AML-193 (cell line): ENCODE measurements at places on chromosomes 2 and 18.

- DNase-seq = no peak
Observed at GRCh38 chr18:55603775-55604174, 15.8 kb upstream of the TCF4 start.

DNA sequence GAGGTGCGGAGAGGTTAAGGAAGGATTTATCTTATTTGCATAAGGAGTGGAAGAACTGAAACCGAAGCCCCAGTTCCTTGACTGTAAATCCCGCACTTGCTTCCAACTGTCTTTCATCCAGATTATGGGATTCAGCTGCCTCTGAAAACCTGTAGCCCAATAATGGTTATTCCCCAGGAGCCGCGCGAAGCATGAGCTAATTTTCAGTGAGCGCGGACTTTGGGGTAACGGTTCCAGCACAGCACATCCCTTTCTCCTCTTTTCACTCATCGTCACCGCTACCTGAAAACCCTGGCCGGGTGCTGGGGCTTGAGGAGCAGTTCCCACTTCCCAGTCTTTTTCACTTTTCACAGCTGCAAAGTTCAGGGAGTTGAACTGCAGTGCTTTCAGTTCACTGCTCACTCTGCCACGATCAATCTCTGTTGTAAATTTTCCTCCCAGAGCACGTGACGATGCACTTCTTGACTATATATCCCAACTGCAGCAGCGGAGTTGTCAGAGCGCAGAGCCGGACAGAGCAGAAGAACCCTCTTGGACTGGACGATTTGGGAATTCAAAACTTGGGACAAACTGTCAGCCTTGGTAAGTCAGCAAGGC, at the start of gene KCNE4:
KCNE4 (plus strand) TSS at position 498 of the 597 bp plus-strand sequence. CDS start 641 bp downstream, outside the sequence.
- DNase-seq = no peak

DNA sequence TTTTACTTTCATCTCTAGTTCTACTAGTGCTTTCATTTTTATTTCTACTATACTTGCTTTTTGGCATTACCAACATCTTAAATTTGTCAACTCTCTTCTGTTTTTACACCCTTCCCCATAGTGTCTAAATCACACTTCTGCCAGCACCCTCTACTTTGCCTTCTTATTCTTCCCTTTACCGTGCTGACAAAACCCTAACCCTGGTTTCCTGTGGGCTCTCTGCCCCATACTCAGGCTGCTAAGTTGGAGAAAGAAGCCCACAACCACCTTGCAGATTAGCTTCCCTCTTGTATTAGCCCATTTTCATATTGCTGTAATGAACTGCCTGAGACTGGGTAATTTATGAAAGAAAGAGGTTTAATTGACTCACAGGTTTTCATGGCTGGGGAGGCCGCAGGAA, 24.8 kb downstream of the GIGYF2 start:
- DNase-seq = no peak

DNA sequence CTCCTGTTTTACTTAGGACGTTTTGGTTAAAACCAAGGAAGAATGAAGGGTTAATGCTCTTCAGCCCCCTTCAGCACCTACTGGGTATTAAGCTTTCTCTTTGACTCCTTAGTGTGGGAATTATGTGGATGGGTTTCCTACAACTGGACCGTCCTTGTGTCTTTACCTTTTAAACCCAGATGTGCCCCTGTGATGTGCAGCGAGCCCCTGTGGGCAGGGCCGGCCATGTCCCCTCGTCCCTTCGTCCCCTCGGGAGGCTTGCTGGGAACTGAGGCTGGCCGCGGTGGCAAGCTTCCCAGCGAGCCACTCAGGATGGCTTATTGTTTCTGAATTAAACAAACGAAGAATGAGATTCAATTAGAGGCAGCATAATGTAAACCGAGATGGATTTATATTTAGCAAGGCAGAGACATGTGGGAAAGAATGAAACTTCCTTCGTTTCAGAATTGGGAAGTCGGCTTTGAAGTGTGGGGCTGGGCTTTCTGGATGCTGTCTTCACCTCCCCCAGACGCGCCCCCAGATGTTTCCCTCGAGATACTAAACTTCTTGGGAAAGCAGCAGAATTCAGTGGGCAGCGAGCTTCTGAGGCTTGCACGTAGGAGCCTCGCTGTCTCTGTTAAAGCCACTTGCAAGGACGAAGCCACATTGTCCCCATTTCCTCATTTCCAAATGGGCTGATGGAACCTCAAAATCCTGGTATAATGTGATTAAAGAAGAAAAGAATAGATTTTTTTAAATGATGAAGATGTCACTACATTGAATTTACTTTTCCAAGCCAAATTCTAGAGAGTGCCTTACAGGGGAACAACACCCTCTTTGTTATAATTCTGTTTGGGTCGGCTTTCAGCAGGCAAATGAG, 146.0 kb downstream of the VAPA start:
- DNase-seq = no peak

DNA sequence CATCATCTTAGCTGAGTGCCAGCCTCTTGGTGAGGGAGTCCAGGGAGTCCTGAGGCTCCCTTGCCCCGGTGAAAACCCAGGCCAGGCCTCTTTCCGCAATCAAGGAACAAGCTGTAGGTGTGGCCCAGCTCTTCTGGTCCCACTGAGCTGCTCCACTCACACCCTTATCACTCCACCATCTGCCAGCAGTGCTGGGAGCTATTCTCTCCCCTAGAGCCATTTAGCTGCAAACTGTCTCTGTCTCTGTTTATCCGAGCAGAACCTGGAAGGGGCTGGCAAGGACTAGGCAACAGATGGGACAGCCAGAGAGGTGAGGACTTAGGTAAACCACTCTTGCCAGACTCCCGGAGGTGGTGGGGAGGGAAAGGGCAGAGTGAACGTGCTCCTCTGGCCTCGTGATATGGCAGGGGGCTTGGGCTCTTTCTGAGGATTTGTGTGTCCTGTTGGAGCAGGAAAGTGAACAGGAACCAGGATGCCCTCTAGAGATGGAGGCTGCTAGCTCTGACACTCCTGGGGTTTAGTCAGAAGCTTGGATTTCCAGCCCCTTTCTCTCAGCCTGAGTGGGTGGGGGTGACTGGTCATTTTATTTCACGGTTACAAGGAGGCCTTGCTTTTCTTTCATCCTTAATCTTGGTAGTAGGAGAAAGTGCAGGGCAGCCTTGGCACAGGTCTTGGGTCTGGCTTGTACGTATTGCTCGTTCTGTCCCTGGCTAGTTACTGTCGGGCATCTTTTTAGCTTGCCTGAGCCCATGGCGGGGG, 19.6 kb downstream of the B3GNT2 start:
- no peak for DNase-seq

DNA sequence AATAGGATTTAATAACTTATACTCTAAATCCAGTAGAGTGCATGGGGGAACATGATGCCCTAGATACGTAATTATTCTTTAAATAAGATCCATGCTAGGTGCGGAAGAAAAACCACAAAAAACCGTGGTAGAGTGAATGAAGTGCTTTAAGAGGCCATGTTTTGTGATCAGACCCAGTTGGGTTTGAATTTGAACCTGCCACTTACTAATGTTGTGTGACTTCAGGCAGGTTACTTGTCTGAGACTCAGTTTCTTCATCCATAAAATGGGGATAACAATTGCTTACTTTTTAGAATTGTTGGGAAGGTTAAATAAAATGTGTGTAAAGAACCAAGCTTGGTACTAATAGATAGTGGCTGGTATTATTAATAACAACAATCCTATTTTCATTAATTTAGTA, 17.2 kb downstream of the MIB1 start:
- no peak for DNase-seq

- no peak for DNase-seq
Observed at GRCh38 chr2:104873689-104874054, 19.8 kb downstream of the POU3F3 start.

DNA sequence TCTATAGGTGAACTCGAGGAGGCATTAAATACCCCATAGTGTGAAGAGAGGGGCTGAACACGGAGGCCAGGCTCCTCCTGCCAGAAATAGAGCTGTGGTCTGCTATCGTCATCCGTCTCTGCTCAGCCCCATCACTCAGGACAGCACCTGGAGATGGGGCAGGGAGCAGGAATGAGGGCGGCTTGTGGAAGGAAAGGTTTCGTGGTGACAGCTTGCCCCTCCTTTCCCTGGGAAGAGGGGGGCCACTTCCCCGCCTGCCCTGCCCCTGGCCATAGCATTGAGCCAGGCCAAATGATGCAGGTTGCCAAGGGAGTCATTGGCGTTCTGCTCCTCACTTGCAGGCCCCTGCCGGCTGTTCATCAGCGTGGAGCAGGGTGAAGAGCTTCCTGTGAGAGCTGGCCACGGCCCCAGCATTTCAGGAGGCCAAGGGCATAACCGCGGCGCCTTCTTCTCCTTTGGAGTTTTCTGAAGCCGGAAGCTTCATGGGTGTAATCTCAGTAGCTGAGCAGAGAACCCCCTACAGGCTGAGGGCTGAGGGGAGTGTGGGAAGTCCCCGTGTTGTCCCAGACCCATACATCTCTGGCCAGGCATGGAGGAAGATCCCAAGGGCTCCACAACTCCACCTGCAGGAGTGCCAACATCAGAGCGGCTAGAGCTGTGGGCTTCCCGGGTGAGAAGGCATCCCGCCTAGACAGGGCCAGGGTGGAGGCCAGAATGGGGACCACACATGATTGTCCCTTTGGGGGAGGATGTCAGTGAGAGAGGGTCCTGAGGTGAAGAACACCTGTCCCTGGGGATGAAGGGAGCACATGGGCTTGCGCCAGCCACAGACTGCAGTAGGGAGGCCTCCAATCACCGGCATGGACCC, 112.5 kb upstream of the GLI2 start:
- DNase-seq = no peak

DNA sequence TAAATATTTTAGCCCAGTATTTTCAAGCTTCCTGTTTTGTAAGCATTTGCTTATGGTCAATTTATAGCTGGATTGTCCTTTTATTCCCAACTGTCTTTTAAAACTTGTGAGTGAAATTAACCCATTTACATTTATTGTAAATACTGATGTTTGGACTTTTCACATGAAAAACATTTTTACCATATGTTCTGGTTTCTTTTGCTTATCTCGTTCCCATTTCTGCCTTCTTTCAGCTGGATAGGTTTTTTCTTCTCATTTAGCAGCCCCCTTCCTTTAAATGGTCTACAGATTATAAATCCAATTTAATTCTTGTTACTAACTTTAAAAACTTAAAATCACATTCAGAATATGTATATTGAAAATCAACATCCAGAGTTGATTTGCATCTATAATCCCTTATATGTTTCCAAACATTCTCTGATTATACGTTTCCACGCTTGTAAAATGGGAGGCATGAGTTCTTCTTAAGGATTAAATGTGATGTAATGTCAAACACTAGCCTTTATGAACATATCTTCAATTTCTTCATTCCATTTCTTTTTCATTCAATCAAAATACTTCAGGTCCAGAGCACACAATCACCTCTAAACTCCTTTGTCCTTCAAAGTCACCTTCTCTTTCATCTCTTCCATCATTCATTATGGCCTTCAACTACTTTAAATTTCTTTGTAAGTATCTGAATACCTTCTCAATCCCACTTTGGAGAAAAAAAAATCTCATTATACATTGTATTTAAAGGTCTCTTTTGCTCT, 1.1 kb upstream of the KDM3A start:
- no peak for DNase-seq

- DNase-seq = no peak
Observed at GRCh38 chr2:237603718-237604362, 13.3 kb upstream of the RAB17 start.

- DNase-seq = no peak
Observed at GRCh38 chr2:119960821-119961220, 52.1 kb upstream of the EPB41L5 start.

DNA sequence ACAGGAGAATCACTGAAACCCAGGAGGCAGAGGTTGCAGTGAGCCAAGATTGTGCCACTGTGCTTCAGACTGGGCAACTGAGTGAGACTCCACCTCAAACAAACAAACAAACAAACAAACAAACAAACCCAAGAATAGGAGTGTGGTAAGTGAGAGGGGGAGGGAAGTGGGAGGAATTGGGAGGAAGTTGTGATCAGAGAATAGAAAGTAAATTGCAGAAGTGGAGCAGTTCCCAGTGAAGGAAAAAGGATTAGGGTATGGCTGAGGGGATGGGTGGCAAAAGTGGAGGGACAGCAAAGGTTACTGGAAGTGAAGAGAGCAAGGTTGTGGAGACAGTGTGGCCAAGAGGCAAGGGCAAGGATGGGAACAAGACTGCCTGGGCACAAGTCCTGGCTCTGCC, 41.1 kb upstream of the C1GALT1C1L start:
- DNase-seq = no peak

DNA sequence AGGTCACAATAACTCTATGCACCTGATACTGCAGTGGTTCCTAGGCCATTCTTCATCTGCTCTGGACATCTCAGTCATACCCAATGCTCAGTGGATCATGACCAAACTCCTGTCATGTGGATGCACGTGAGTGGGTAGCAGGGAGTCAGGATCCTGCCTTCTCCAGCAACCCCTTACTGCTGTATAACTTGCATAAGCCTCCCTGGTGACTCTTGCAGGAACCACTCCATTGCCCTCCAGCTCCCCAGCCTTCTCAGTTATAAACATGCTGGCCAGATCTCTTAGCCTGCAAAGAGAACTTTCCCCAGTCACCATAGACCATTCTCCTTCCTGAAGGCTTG, 98.6 kb upstream of the ZNF397 start:
- DNase-seq = no peak

DNA sequence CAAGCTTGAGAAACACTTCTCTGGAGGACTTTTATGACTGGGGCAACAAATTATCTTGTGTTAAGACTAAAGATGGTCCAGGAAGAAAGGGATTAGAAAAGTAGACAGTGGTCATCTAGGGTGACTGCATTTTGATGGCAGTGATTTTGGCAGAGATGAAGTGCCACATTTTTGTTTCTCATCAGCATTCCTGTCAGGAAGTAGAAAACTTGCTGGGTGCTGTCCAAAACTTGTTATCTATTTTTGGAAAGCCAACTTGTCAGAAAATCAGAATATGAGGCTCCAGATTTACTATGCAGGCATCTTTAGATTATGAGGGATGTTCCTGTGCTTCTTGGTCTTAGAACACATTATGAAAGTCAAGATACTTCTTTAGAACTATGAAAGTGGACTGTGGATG, 29.0 kb upstream of the CALCRL start:
- no peak for DNase-seq

- DNase-seq = no peak
Observed at GRCh38 chr2:160309585-160309984, 109.5 kb upstream of the ITGB6 start.

DNA sequence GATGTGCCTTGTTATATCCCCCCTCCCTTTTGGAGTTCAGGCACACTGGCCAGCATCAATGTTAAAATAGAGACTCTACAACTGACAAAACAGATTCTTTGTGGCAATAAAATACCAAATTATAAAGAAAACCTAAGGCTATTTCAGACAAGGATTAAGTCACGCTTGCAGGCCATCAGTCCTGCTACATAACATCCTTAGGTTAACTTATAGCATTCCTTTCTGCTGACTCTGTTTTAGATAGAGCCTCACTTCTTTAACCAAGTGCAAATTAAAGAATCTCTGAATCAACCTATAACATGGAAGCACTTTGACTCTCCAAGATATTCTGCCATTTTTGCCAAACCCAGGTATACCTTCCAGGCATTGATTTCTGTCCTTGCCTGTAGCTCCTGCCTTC, 784.6 kb downstream of the RNF144A start:
- no peak for DNase-seq

- peak; percentile 44 for DNase-seq
Observed at GRCh38 chr2:144372410-144373080, 147.4 kb downstream of the ZEB2 start.
